ENCODE measurements at places on chromosomes 4 and X.

- DNase-seq = no peak
Observed at GRCh38 chrX:45722471-45722870, 521.8 kb upstream of the DIPK2B start.

- DNase-seq = no peak
Observed at GRCh38 chrX:39563178-39563577, 534.6 kb downstream of the BCOR start.

DNA sequence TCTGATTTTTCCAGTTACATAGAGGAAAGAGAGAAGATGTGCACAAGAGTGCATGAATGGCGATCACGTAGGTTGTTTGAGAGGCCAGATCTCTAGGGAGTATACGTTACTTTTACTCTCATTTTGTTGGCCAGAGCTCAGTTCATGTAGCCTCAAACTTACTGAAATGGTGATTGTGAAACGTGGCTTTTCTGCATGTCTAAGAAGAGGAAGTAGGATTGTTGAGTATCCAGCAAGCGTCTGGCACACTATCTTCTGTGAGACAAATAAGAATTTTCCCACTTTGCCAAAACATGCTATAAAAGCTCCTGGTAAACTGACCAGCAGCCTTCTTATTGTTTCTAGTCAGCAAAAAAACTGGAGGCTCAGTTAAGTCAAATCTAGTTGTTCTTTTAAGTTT lies 264.5 kb upstream of the EMCN start:
- no peak for DNase-seq

DNA sequence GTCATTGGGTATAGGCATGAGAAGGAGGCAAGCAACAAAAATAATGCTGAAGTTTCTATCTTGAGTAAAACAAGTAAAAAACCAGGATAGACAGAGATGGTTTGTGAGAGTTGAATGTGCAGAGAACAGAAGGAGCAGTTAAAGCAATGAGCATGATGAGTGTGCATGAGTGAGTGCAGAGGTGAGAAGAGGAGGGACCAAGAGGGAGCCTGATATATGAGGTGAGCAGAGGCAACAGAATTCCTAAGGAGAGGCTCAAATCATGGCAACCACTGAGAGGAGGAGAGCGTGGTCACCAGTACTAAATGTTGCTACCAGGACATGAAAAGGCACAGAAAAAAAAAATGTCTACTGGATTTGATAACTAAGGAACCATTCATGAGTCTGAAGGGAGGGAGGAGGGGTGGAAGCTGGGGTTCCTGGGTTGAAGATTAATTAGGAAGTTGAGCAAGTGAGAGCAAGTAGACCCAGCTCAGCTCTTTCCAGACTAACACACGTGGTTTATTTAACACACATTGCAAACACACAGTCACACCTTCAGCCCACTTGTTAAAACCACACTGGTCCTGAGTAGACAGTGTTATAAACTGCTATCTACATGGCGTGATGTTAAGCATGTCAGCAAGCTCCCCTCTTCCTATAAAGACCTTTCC lies 69.0 kb upstream of the IQCM start:
- no peak for DNase-seq

DNA sequence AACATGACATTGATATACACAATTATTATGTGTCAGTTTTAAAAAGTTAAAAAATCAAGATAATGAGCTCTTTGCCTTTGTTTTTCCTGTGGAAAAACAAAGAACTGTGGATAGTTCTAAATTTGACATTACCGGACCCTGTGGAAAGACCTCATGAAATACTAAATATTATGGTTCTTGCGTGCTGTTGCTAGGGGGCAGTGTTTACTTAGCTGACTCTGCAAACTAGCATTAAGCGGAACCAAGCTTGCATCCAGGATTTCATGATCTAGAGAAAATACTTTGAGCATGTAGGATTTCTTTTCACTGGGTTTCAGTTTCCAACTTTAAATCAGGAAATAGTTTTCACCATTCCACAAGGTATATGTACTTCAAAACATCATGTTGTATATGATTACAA lies 33.6 kb downstream of the CLCN4 start:
- DNase-seq = no peak

- DNase-seq = no peak
Observed at GRCh38 chr4:19803406-19803805, 448.3 kb upstream of the SLIT2 start.

- DNase-seq = no peak
Observed at GRCh38 chrX:13661735-13662288, 8.9 kb downstream of the TCEANC start.

GRCh38 chr4:48350871-48351270 lies 9.5 kb downstream of the SLAIN2 start:
- DNase-seq = no peak

- no peak for DNase-seq
Observed at GRCh38 chrX:34132028-34132427, at the start of gene FAM47A. TSS of gene FAM47A (minus strand) at chrX:34132314. CDS start at chrX:34132278, 36 bp downstream.

GRCh38 chrX:134315866-134316265 lies 78.9 kb downstream of the CCDC160 start:
- no peak for DNase-seq

- DNase-seq = no peak
Observed at GRCh38 chrX:63918611-63919010, 133.6 kb upstream of the ARHGEF9 start.

- no peak for DNase-seq
Observed at GRCh38 chr4:145177511-145177905, 2.9 kb downstream of the OTUD4 start.

GRCh38 chr4:124641715-124642381 lies 70.7 kb downstream of the ANKRD50 start:
- DNase-seq = no peak

DNA sequence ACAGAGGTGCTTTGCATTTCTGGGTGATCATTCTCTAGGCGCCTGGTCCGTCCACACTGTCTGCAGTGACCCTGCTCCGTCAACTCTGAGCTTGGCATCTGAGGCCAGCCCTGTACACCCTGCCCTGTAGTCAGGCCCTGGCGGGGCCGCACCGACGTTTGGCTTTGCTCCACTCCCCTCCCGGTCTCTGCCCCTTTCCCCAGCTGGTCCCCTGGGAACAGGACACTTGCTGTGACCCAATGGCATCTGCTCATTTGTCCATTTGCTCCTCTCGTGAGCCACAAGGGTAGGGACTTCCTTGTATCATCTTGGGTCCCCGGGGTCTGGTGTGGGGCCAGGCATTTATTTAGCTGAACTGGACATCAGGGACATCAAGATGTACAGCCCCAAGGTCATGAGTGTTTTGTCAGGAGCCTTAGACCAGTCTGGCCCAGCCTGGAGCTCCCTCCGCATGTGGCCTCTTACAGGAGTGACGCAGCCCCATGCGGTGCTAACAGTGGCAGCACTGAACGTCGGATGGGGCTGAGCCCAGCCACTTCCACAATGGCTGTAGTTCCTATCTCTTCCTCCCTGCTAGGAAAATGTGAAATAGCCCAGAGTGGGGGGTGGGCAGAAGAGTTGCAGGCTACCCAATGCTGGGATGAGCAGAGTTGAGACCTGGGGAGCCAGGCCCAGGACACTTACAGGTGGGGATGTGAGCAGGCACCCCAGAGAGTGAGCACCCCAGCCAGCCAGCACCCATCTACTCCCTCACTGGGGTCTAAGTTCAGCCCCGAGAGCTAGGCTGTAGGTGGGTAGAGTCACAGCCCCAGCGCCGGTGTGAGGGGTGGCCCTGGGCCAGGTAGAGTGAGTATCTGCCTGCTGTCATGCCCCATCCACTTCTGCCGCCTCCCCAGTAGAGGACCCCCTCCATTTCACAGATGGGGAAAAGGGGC lies 2.0 kb upstream of the SH3BP2 start:
- DNase-seq = no peak

- DNase-seq = no peak
Observed at GRCh38 chrX:56554870-56555269, 8.6 kb upstream of the UBQLN2 start.

DNA sequence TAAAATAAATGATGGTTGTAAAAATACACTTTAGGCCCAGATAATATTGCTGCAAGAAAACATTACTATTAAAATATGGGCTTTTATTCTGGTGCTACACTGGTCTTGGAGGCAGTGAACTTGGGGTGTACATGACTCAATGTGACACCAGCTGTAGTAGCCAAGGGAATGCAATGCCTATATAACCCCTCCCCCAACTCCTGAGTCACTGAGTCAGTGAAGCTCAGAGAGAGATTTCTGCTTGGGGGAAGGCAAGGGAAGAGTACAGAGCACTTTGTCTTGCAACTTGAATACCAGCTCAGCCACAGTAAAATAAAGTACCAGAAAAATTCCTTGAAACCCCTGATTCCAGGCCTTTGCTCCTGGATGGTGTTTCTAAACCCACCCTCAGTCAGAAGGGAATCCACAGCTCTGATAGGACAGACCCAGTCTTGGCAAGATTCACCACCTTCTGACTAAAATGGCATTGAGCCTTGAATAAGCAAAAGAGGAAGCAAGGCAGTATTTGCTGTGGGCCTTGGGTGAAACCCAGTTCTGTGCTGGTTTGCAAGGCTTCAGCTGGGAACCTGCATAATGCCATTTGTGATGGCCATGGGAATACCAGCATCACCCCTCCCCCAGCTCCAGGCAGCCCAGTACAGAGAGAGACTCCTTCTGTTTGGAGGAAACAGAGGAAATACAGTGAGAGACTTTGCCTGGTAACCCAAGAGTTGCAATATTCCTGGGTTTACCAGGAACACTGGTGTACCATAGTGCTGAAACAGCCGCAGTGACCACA lies 209.9 kb downstream of the IQCM start:
- no peak for DNase-seq

DNA sequence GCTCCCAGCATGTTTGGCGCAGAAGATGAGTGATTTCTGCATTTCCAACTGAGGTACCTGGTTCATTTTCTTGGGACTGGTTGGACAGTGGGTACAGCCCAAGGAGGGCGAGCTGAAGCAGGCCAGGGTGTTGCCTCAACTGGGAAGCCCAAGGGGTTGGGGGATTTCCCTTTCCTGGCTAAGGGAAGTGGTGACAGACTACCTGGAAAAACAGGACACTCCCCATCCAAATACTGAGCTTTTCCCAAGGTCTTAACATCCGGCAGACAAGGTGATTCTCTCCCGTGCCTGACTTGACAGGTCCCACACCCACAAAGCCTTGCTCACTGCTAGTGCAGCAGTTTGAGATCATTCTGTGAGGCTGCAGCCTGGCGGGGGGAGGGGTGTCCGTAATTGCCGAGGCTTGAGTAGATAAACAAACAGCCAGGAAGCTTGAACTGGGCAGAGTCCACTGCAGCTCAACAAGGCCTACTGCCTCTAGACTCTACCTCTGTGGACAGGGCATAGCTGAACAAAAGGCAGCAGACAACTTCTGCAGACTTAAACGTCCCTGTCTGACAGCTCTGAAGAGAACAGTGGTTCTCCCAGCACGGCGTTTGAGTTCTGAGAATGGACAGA lies 307.7 kb upstream of the ARSJ start:
- no peak for DNase-seq

DNA sequence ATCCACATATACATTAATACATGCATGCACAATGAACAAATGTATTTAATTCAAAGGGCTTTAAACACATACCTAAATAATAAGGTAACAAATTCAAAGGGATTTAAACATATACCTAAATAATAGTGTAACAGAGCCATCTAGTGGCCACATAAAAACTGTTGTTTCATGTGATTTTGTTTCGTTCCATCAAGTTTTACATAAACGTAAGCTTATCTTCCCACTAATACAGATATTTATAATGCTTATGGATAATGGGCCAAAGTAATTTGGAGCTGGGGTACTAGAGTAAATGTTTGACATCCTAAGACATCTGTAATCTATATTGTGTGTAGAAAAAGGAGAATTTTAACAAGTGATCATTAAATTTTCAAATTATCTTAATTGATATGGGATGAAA lies 82.3 kb downstream of the PRSS12 start:
- peak; percentile 39 for DNase-seq

- peak; percentile 85 for DNase-seq
Observed at GRCh38 chrX:130091980-130092522, 18.2 kb downstream of the ELF4 start.

- DNase-seq = no peak
Observed at GRCh38 chr4:30768277-30768676, 48.1 kb downstream of the PCDH7 start.

DNA sequence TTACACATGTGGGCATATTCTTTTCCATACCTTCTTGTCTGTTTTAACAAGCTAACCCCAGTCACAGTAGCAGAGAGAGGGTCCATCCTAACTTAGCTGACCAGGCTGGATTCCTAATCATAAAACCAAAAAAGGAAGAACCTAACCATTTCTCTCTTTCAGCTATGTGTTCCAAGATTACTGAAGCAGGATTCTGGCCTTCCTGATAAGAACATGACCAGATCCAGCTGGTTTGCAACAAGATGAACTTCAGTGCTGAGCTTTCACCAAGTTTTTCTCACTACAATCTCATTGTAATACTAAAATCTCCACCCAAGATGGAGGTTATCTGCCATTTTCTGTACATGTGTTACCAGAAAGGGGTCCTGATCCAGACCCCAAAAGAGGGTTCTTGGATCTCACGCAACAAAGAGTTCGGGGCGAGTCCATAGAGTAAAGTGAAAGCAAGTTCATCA lies 20.4 kb upstream of the UBA6 start:
- no peak for DNase-seq

- no peak for DNase-seq
Observed at GRCh38 chrX:110394651-110395050, 36.0 kb downstream of the RTL9 start.

- DNase-seq = no peak
Observed at GRCh38 chr4:177444911-177445736, 2.9 kb upstream of the AGA start.

All from CD4-positive, alpha-beta memory T cell (primary cell).